ENCODE measurements at places on chromosomes 6 and 20.

DNA sequence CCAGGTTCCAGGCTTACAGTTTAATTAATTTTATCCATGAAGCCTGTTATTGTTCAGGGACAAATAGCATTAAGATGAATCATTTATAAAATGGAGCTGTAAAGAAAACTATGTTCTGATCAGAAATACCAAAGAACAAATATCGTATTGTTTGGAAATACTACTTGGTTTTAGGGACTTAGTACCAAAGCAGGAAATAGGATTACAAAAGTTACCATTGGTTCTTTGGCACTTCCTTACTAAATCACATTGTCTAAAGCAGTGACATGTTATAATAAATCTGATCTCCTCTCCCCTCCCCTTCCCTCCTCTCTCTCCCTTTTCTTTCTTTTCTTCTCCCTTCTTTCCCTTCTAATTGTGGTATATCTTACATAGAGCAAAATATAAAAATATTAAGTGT, 29.6 kb downstream of the CRYBG1 start:
- DNase-seq: no peak

- peak; percentile 98 for DNase-seq
Observed at GRCh38 chr6:32952817-32953739, at the start of gene HLA-DMA. TSS of gene HLA-DMA (minus strand) at chr6:32953097. CDS start at chr6:32953036, 61 bp downstream.

- no peak for DNase-seq
Observed at GRCh38 chr6:506508-506907, 115.0 kb downstream of the IRF4 start.

DNA sequence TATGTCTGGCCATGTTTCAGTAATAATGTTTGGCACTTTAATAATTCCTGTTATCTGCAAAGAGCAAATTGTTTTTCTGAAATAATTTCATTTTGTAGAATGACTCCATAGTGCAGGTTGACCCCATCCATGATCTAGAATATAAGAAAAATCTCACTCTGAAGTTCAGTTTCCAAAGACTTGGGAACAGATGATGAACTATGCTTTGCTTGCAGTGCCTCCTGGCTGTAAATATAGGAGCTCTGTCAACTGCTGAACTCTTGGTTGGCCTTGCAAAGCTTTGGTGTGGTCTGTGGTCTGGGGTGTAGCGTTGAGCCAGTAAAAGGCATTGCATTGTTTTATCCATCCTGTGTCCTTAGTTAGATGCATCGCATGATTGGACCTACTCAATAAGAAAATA, 104.0 kb downstream of the PLCB4 start:
- peak; percentile 35 for DNase-seq

- no peak for DNase-seq
Observed at GRCh38 chr20:51010043-51010365, 12.9 kb downstream of the KCNG1 start.

- peak; percentile 97 for DNase-seq
Observed at GRCh38 chr6:31729979-31730630, 1.0 kb upstream of the DDAH2 start.

DNA sequence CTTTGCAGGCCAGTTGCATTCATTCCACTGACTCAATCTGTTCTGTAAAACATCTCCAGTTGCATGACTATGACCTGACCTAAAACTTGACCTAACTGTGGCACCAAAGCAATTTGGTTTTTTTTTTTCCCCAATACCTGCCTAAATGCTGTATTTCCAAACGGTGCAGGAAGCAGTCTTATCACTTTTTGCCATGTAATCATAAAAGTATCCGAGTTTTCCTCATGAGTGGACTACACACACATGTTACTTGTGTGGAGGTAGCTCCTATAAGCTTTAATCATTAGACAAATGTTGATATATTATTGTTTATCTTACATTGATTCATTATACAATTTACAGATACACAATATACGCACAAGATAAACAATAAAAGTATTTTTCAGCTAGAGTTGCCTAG, 373.7 kb downstream of the BTBD3 start:
- DNase-seq: no peak

GRCh38 chr6:156351346-156351966, 425.7 kb upstream of the ARID1B start:
- DNase-seq: no peak

DNA sequence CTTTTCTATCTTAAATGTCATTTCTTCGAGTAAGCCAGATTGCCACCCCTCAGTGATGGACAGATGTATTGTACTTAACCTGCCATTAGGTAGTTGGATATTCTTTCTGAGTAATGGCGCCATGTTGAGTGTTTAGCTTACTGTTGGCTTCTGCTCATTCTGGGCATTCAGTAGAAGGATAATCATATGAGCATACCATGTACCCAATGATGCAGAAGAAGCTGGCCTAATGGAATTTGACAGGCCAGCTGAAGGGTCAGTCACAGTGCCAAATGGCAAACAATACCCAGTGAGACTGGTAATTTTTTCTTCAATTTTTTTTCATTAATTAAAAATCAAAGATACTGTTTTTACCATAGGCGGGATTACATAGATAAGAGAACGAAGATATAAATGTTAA, 1010.8 kb upstream of the EYS start:
- DNase-seq: no peak

DNA sequence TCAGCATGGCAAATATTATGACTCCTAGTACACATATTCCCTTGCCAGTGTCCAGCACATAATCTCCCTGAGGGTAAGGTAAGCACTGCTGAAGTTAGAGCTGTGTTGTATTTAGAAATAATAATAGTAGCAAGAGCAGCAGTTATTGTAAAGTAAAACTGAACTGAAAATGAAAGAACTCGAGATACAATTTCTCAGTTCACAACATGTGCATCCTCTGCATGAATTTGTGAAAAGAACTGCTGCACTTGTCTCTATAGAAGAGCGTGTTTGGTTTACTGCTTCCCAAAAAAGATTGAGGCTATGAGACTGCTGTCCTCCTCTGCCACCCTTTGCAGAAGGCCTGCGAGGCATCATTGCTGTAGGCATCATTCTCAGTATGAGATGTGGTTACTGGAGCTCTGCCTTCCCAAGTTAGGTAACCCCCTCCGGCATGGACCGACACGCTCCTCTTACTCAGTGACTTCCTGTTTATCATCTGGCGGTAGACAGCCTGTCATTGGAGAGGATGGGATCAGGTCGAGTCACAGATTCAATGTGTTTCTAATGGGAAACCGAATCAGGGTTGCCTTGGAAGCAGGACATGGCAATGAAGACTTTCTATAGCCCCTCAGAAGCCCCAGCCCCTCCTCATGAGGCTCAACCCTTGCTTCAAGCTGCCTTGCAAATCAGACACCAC, 48.1 kb downstream of the SLC24A3 start:
- no peak for DNase-seq

GRCh38 chr6:31952140-31952805, 6.4 kb downstream of the CFB start:
- peak; percentile 81 for DNase-seq

GRCh38 chr6:6884193-6884627, 223.6 kb upstream of the RREB1 start:
- peak; percentile 71 for DNase-seq

DNA sequence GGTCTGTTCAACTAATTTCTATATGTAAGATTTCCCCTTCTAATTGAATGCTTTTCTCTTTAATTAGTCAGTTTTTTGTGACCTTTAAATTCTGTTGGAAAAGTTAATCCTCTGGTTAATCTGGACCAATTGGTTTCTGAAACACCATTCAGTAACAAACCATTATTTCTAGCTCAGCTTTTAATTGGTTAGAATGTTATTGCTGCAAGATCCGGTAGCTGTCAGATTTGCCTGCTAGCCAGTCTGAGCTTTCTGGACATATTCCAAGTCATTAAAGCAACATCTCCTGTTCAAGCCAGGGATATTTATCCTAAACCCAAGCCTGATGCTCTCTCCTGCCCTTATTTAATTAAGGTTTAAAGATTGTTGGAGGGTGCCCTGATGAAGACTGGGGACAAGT, 55.1 kb upstream of the FBXL4 start:
- no peak for DNase-seq

GRCh38 chr6:79536585-79536953, 661 bp downstream of the LCA5 start:
- DNase-seq: peak; percentile 72

DNA sequence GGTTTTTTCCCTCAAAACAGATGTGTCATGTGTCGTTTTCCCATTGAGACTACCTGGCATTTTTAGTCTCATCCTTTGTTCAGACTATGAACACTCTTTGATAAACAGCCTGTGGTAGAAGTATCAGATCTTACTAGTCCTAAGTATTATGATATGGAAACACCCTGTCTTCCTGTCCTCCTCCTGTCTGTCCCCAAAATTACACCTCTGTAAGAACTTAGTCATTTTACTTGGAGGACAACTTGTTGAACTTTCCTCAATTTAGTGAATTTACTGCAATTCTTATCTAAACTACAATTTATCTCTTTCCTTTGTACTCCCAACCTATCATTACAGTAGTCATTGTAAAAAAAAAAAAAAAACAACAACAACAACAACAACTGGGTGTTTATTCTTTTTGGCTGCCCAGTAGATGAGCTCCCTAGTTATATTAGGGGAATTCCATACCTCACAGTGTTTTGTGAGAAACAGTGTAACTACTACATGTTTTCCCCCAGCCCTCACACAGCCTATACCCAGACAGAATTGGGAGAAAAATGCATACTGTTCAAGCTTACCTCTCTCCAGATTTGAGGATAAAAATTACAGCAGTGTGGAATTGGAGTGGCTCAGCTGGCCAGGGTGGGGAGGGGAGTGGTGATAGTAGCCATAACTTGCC, 18.5 kb upstream of the ERVFRD-1 start:
- no peak for DNase-seq

- peak; percentile 25 for DNase-seq
Observed at GRCh38 chr6:161353208-161353613, 79.3 kb upstream of the AGPAT4 start.

- peak; percentile 44 for DNase-seq
Observed at GRCh38 chr6:7818257-7819214, 92.1 kb downstream of the TXNDC5 start.

DNA sequence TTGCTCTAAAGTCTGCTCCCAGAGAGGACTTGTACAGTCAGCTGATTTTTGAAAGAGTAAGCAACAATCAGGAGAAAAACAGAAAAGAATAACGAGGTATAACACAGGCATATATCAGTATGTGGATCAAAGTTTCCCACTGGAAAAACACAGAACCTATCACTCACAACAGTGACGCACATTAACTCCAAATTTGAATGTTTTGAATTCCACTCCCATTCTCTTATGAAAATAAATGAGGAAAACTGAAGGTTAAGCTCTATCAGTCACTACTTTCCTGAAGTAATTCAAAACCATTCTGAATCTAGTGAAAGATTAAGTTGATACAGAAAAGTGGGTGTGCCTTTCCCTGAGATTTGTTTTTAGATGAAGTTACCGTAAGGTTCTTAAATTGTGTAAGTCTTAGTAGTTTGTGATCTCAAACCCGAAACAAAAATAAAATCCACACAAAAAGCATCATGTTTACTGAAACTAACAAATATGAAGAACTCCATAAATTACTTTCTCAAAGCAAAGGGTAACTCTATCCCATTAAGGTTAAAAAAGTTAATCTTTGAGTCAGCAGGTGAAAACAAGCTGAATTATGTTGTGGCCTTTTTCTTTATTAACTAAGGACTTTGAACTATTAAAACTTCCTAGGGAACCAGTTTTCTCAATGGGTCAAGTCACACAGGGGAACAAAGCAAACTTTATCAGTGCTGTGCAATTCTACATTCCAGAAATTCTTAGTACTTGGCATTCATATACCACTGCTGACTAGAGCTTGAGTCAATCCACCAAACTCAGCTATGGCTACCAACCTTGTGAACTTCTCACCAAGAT, 115.7 kb downstream of the OGFRL1 start:
- no peak for DNase-seq

DNA sequence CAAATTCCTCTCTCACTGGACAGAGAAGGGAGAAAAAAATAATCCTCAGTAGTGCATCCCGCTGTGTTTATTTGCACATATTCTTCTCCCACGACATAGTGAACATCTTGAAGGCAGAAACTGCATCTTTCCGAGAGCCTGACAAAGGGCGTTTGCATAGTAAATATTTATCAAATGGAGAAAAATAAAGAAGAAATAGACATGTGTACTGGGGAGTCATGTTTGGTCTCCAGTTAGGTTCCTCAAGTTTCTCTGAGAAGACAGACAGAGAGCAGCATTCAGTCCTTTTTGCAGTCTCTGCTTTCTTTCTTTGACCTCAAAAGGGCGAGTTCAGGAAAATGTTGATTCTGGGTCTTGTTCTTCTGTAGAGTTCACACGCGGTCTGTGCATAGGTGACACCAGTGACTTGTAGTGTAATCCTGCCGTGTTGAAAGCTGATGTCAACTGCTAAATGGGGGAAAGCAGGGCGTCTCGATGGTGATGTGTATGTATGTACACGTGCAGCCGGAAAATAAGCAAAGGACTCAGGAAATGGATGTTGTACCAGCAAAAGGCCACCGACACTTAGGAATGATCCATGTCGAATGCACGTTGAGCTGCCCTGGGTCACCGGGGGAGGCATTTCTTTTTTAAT, 285.6 kb downstream of the ZNF217 start:
- DNase-seq: no peak

DNA sequence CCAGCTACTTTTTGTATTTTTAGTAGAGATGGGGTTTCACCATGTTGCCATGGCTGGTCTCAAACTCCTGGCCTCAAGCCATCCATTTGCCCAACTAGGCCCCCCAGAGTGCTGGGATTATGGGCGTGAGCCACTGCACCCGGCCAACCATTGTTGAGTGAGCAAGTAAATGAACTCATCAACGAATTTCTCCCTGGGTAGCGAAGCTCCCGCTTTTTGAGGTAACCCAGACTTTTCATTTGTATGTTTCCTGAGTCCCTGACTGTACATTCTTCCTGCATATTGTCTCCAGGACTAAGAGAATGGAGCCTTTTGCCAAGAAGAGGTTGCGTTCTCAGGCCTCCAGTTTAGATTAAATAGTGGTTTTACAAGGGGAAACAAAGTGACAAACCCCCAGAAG, 36.4 kb downstream of the RIPOR3 start:
- no peak for DNase-seq

DNA sequence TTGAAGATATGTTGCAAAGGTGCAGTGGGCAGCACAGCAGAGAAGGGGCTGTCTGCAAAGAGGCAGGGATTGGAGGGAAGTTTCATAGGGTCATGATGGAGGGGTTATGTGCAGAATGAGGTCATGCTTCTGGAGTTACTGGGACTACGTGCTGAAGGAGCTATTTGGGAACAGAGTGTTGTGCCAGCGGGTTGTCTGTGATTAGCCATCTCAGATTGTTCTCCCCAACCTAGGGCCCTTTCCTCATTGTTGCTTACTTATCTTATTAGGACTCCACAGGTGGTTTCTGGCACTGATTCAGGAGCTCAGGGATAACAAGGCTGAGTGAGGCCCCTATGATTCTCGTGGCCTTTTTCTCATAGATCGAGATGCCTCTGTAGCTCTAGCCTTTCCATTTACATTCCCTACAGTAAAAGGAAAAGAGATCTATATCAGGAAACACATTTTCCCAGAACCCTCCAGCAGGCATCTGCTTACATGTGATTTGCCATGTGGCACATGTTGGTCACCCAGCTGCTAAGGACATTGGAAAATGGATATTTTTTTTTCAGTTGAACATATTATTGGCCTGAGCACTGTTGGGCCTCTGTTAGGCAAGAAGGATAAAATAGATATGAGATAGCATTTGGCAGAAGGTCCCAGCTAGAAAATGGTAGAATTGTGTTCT, 429.6 kb upstream of the PLCB4 start:
- no peak for DNase-seq

GRCh38 chr6:55456016-55456415, 123.0 kb downstream of the HMGCLL1 start:
- DNase-seq: no peak

- DNase-seq: peak; percentile 78
Observed at GRCh38 chr20:49132995-49133478, 55.1 kb downstream of the STAU1 start.

GRCh38 chr6:134512981-134513391, 195.1 kb upstream of the SGK1 start:
- no peak for DNase-seq

Measured in OCI-M1 (cell line).